C1 segment of cervical spinal cord (tissue), 14 donors: ENCODE measurements at places on chromosomes 4 and X.

- no peak for DNase-seq
Observed at GRCh38 chr4:37864786-37865185, 26.1 kb upstream of the TBC1D1 start.

DNA sequence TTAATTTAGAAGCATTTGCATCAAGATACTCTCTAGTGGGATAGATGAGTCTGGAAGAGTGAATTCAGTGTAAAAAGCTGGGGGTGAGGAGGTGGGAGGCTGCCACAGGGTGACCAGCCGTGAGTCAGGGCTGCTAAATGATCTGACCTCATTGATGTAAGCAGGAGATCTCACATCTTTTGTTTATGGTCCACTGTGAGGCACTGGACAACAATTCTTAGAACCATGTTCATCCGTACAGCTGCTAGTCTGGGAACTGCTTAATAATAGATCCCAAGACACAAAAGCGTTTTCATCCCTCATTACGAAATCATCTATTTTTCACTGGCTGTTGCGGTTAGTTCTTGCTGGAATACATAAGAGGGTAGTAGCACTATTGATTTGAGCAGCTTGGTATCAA is 14.1 kb downstream of the KLF3 start:
- peak; percentile 37 for DNase-seq

DNA sequence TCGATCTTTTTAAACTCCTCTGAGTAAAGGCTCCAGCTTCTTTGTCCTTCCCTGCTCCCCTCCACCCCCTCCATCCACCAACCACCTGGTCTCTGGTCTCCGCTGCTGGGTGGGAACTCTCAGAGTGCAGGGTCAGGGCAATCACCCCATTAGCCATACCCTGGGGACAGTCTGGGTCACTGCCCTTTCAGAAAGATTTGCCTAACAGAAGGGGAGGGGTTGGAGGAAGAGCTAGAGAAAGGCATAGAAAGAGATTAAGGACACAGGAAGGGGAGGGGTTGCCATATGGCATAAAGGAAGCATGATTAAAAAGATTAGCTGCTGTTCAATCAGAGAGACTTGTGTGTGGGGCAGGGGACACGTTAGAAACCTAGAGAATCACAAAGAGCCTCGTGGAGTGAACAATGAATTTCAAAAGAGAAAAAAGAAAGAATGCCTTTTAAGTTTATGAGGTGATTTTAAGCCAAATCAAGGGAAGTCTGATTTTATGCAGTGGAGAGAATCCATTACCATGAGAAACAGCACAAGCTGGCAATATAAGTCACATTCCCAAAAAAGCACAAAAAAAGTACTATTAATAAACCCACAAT is 115.5 kb upstream of the ACSL4 start:
- DNase-seq, result no peak

GRCh38 chr4:146814750-146815149 is 130.9 kb downstream of the TTC29 start:
- no peak for DNase-seq

GRCh38 chr4:24770032-24770584 is 25.3 kb upstream of the SOD3 start:
- no peak for DNase-seq

DNA sequence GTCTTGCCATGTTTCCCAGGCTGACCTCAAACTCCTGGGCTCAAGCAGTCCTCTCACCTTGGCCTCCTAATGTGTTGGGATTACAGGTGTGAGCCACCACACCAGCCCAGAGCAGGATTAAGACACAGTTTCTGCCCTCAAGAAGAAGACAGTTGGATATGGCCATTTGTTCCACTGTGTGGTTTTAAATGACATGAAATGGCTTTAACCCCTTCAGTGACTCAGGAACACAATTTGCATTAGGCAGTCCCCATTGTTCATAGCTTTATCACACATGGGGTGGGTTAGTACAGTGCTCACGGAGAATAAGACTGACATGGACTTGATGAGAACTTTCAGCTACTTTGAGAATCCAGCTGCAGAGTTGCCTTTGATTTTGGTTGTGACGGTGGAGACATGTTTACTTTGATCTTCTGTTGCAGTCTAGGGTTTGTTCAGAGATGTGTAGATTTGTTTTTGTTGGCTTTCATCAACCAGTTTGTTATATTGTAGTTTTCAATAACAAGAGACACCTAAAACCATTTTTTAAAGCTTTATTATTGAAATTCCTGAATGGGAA is 60.3 kb downstream of the ARX start:
- no peak for DNase-seq

GRCh38 chrX:33218819-33219218 is 7.5 kb upstream of the DMD start:
- no peak for DNase-seq

- DNase-seq, result no peak
Observed at GRCh38 chr4:110107866-110108265, 90.5 kb downstream of the ELOVL6 start.

- DNase-seq, result no peak
Observed at GRCh38 chrX:154350429-154351182, 23.8 kb downstream of the FLNA start.
